ENCODE measurements at places on chromosomes 16 and 17.

GRCh38 chr17:6498356-6498755, 54.1 kb downstream of the PIMREG start:
- H3K36me3 ChIP-seq, result no peaks in the 10 kb centered on the region
- H3K27me3 ChIP-seq, result no peaks in the 10 kb centered on the region
- no peak overlapping the region for H3K4me3 ChIP-seq
- peaks cover 6% of the 10 kb centered on the region for H3K4me1 ChIP-seq
- no peak overlapping the region for H3K27ac ChIP-seq

- H3K4me3 ChIP-seq, result no peak overlapping the region
- no peak for DNase-seq
- no peaks in the 10 kb centered on the region for H3K27me3 ChIP-seq
- H3K36me3 ChIP-seq, result no peaks in the 10 kb centered on the region
These were observed 11.8 kb downstream of the SYT17 start for GRCh38 chr16:19179546-19180490.

GRCh38 chr17:80663781-80664206, 119.2 kb downstream of the RPTOR start:
- no peaks in the 10 kb centered on the region for H3K36me3 ChIP-seq
- H3K27me3 ChIP-seq, result no peaks in the 10 kb centered on the region
- no peak for DNase-seq
- peak overlapping the region; percentile 42 for H3K27ac ChIP-seq

GRCh38 chr17:82884341-82884969, 44.6 kb upstream of the ZNF750 start:
- H3K36me3 ChIP-seq, result peaks cover 13% of the 10 kb centered on the region
- peak overlapping the region; percentile 25 for H3K27ac ChIP-seq
- H3K4me3 ChIP-seq, result no peak overlapping the region
- peaks cover 42% of the 10 kb centered on the region for H3K4me1 ChIP-seq
